ENCODE measurements at places on chromosomes 7 and 10.

DNA sequence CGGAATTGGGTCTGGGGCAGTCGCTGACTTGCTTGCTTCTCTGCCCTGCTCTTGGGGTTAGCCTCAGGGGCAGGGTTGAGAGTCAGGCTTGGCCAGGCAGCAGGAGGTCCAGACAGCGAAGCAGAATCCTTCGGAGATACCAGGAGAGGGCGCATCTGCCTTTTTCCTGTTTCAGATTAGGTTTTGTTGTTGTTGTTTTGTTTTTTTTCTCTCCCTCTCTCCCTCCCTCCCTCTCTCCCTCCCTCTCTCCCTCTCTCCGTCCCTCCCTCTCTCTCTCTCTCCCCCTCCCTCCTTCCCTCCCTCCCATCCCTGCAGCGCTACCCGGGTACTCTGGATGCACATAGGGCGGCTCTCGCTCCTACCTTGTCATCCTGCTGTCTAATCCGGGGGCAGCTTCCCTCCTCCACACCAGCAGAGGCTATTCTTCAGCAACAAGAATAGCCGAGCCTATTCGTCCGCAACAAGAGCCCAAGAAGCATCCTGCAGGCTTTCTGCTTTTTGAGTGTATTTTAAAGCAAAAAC, 758 bp upstream of the OPTN start:
- peak; percentile 24 for DNase-seq

DNA sequence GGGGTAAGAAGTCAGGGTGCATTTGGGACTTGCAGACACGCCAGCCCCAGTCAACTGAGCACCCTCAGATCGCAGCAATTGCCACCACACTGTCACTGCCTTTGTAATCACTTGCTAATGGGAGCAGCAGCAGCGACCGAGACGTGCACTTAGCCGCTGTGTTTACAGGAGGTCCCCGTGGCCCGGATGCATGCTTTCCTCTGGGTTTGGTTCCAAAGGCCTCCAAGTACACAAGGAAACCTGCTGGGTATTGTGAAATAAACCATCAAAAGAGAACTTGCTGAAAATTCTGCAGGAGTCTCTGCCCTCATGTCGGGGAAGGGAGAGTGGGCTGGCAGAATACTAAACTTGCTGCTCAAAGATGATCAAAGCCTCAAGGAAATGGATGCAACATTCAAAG, 341.7 kb downstream of the DNAJB6 start:
- no peak for DNase-seq

DNA sequence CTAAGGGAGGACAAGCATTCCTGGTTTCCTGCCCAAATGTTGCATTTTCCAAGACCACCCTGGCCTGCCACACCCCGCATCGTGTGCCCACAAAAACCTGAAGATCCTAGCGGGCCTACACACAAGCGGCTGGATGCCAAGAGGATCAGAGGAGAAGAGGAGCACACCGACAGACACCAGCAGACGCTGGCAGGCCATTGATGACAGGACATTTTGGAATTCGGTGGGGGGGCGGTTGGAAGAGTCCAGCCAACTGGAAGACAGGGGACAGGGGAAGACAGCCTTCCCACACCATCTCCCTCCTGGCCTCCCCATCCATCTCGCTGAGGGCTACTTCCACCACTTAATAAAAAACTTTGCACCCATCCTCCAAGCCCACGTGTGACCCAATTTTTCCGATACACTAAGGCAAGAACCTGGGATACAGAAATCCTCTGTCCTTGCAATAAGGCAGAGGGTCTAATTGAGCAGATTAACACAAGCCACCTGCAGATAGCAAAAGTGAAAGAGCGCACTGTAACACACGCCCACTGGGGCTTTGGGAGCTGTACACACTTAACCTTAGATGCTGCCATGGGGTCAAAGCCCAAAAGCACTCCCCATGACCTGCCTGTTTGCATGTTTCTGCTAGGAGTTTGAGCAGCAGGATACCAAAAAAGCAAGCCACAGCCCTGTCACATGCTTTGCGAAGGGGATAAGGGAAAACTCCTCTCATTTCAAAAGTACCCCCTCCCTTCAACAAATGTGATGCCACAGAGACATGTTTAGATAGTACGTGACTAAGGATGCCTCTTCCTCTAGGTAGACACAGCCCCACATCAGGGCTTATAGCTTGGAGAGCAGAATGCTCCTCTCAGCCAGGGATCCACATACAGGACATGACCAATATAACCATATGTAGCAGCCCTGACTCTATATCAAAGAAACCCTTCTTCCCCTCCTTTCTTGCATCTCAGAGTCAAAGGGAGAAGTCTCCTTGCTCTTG, 13.4 kb upstream of the SMNDC1 start:
- no peak for DNase-seq

DNA sequence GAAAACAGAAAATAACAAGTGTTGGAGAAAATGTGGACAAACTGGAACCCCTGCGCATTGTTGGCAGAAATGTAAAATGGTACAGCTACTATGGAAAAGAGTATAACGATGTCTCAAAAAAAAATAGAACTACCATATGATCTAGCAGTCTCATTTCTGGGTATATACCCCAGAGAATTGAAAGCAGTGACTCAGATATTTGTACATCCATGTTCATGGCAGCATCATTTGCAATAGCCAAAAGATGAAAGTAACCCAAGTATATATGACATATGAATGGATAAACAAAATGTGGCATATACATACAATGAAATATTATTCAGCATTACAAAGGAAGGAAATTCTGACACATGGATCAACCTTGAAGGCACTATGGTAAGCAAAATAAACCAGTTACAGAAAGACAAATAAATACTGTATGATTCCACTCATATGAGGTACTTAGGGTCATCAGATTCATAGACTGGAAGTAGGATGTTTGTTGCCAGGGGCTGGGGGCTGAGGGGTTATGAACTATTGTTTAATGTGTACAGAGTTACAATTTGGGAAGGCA, 4.9 kb downstream of the NRCAM start:
- DNase-seq = no peak

GRCh38 chr10:50622706-50623662, 772 bp downstream of the SGMS1 start:
- DNase-seq = no peak

DNA sequence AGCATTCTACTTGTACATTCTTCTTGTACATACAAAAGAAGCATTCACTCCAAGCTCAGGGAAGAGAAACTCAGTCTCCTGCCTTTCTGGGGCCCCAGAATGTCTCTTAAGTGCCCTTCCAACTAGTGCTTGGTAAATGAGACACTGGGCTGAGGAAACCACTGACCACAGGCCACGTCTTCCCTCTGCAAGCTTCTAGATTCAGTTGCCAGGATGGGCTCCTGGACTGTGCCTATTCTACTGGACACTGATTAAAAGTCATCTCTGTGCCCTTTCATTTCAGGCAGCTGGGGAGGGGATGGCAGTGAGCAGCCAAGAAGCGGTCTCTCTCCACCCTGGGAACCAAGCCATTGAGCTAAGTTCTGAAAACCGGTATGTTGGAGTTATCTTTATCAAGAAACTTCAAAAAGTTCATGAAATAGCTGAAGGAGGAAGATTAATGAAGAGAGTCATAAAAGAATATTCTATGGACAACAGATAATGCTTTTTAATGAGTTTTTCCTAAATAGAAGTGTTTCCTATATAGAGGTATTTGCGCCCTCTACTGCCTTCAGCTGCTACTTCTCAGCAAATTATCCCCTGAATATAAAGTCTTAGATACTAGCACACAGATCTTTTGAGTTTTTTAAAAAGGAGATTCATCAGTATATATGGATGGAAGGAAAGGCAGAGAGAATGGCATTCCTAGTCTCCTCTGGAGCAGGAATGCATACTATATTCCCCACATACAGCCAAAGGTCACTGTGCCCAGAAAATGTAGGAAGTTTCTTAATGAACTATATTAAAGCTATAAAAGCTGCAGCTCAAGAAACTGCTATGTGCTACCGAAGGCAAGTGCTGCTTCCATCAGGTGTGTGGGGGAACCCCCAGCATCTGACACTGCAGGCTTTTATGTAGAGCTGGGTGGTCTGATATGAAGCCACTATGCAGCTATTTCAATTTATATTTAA, 8.4 kb upstream of the IFIT1B start:
- DNase-seq = no peak

- DNase-seq = no peak
These were observed 33.8 kb downstream of the HIP1 start for GRCh38 chr7:75704928-75705327.

GRCh38 chr7:105016068-105016708, 2.2 kb downstream of the KMT2E start:
- DNase-seq = no peak

- DNase-seq = no peak
These were observed 34.6 kb downstream of the VTI1A start for GRCh38 chr10:112481602-112482001.

DNA sequence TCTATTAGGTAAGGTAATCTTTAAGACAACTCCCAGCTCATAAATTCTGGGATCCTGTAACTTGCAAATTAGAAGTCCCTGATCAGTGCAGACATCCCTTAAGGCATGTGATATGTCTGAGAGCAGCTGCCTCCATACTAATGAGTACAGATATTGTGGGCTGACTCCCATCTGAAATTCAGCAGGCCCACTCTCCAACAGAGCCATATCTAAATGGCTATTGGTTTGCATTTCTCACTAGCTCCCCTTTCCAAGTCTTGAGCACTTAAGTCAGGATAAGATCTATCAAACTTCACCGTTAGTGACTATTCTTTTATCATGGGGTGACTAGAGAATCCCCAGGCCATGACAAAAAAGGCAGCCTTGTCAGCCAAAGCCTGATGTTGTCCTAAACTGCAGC, 785.4 kb downstream of the IPMK start:
- no peak for DNase-seq

DNA sequence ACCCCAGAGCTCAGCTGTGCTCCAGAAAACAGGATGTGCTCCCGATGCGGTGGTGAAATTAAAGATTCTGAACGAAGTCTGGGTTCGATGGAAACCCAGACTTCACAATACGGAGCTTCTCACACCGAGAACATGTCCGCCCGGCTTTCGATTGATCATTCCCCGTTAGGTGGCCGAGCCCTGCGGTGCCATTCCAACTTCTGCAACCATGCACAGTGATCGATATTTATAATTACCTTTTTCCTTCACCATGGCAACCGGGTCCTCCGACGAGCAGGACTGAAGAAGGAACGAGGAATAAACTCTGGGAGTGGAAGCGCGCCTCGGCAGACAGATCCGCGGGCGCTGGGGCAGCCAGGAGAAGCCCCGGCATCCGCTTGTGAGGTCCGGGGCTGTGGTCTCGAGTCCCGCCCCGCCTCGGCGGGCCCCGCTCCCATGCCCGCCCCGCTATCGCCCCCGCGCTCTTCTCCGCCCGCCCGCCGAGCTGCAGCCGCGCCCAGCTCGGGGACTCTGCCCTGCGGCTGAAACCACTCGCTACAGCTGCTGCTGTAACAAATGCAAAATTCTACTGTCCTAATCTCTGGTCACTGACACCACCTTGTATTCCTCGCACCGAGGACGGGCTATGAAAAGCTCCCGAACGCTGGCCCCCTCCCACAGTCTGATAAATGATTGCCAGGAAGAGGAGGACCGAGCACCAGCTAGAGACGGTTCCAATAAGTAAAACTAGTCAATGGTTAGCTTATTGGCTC, 26.2 kb downstream of the ABLIM1 start:
- DNase-seq = peak; percentile 49

GRCh38 chr7:2436341-2437104, 33.1 kb downstream of the CHST12 start:
- peak; percentile 18 for DNase-seq

DNA sequence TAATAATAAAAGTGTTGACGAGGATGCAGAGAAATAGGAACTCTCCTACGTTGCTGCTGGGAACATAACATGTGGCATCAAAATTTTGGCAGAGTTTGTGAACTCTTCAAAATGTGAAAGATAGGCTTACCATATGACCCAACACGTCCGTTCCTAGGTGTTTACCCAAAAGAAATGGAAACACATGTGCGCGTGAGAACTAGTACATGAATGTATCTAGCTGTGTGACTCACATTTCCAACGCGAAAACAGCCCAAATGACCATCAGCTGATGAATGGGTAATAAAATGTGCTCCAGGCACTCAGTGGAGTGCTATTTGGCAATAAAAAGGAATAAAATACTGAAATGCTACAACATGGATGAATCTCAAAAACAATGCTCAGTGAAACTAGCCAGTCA, 10.4 kb upstream of the ELFN1 start:
- no peak for DNase-seq

GRCh38 chr10:116766241-116766827, 24.0 kb upstream of the HSPA12A start:
- no peak for DNase-seq

DNA sequence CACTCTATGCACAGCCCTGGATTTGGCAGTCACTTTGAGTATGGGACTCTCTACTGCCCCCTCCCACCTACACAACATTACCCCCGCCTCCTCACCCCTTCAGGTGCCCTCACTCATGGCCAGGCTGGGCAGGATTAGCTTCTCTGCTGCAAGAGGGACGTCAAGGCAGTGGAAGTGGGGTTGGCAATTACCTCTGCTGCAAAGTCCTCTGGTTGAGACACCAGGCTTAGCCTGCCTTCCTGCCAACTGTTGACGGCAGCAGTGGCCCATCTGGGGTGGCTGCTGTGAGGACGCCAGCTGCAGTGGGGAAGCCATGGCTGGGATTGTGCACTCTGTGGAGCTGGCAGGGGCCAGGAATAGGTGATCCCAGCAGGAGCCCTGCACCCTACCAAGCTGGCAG, 26.7 kb downstream of the SVIL start:
- no peak for DNase-seq

DNA sequence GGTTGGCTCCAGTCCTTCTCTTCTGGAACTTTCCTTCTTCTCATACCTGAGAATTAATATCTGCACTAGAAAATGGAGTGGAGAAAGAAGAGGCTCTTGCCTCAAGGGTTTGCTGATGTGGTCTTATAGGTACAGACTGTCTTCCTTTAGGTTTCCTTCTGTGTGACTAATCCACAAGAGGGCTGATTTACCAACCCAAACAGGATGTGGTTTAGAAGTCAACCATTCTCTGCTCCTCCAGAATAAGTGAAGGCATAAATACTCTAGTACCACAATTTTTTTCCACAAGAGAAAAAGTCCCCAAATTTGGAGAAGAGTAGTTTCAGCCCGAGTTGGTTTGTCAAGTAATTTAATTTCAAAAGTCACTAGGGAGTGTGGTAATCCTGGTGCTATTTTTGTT, 85.8 kb downstream of the NRP1 start:
- no peak for DNase-seq

DNA sequence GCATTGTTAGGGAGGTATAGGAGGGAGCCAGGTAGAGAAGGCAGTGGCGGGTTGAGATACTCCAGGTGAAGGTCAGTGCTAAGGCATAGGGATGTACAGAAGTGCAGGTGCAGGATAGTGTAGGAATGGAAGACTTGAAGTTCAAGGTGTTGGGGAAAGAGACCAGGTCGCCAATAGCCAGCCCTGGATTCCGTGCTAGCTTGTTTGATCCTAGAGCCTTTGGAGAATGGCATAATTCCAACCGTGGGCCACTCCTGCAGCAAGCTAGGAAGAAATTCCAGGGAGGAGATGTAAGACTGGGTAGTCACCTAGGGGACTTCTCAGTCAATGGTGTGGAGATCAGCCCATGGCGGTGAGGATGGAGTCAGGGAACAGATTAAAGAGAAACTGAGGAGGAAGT, 272.7 kb downstream of the RPS24 start:
- no peak for DNase-seq

Data from NCI-H526 treated with DMSO at 0.1 percent for 48 hours (cell line).